Esophagus muscularis mucosa (tissue), 4 donors: ENCODE measurements at places on chromosomes 1 and 21.
A peak's percentile ranks its signal among the peaks of the same experiment; 100 is the strongest.

GRCh38 chr1:25689686-25690381, 73.2 kb downstream of the MAN1C1 start:
- no peak for DNase-seq

GRCh38 chr1:215256936-215257679, 174.6 kb downstream of the KCNK2 start:
- no peak for DNase-seq

DNA sequence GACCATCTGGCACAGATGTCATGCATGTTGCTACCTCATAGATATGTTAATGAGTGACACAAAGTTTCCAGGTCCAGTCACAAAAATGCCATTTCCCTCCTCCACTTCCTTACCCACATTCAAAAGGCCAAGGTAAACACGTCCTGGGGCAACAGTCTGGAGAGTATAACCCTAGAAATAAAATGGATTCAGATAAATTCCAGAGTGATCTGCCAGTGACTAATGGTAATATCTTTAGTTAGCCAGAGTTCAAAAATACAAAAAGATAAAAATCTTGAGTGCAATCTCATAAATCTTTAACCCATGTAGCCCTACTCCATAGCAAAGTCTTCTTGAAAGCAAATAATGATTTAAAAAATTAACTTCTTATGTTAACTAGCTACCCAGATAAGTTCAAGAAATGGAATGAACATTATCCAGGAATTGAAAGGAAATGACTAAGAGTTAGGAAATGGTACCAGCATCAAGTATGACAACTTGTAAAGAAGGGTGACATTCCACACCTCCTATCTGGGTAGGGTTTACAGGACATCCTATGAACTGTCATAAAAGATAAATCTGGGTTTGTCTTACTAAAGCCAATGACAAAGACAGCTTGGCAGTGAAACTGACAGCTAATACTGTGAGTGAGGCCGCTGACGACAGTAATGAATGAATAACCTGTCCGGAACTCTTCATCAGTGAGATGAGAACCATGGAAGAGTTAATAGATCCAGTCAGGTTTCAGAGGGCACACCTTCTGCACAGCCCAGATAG, 18.1 kb downstream of the RGS2 start:
- DNase-seq = no peak

DNA sequence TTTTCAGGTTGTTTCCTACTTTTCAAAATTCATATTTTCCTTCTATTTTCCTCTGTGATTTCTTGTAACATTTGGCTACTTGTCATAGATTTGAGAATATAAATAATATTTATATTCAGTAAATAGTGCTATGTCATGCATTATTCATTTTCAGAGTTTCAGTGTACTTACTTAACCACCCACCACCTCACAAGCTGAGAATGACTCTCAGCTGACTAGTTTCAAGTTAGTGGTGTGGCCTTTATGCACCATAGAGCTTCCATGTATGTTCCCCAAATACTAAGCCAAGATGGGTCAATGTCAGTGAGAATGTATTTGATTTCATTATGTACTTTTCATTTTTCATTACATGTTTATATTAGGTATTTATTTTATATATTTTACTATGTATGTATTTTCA, 56.9 kb upstream of the RGS1 start:
- no peak for DNase-seq

GRCh38 chr1:40899230-40899870, 37.2 kb upstream of the CITED4 start:
- no peak for DNase-seq

- DNase-seq = no peak
These were observed 273.3 kb downstream of the DUSP10 start for GRCh38 chr1:221468546-221468945.

- DNase-seq = peak; percentile 96
These were observed 141.1 kb downstream of the TOMM20 start for GRCh38 chr1:234987415-234988154.
